ENCODE measurements at places on chromosomes 13 and 19.

DNA sequence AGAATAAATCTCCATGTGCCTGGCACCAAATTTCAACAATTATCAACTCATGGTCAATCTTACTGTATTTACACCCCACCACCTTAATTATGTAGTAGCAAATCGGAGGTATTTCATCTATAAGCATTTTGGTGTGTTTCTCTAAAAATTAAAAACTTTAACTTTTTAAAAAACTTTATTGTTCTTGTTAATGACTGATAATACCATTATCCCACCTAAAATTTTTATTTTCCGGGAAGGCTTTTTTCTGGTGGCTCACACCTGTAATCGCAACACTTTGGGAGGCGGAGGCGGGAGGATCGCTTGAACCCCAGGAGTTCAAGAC, 453 bp upstream of the PDCD2L start:
- no peak for DNase-seq

GRCh38 chr13:94827566-94827965, 115.2 kb upstream of the SOX21 start:
- DNase-seq, result no peak

GRCh38 chr13:51905787-51906186, 44.0 kb downstream of the CCDC70 start:
- DNase-seq, result no peak

- no peak for DNase-seq
Measured at GRCh38 chr13:87147076-87147475, 524.1 kb upstream of the SLITRK5 start.

- no peak for DNase-seq
Measured at GRCh38 chr13:36288794-36289391, 8.7 kb downstream of the CCDC169 start.

DNA sequence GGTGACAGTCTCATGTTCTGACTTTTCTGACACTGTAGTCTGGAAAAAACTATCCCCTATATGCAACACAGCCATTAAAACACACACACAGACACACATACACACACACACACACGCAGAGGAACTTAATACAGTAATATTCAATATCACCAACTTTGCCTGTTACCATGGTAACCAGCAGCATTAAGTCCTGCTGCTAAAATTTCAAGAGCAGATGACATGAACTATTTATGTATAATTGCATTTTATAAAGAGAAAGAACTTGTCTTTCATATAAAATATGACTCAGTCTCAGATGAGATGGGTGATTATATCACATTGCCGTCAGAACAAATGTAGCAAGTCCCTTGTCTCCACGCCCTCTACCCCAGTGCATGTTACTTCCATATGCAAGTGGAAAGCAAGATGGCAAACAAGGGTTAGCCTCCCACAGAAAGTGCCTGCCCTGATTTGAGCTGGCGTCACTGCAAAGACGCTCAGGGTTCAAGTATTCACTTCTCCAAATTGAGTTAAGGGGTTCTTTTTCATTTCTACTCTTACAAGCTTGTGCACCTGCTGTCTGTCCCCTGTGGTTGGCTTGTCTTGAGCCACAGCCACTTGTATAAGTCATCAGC, 576.8 kb downstream of the UQCRFS1 start:
- no peak for DNase-seq

DNA sequence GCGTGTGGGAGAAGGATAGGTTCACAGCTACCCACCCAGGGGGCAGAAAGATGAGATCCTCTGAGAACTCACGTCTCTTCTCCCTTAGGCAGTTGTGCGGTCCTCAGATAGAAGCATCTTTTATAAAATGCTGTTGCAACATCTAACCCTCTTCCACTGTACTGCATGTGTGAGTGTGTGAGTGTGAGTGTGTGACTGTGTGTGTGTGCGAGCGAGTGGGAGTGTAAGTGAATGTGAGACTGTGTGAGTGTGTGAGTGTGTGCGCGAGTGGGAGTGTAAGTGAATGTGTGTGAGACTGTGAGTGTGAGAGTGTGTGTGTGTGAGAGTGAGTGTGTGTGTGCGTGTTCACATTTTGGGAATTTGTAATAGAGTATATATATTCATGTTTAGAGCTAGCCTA, 55.6 kb upstream of the F7 start:
- DNase-seq, result no peak

DNA sequence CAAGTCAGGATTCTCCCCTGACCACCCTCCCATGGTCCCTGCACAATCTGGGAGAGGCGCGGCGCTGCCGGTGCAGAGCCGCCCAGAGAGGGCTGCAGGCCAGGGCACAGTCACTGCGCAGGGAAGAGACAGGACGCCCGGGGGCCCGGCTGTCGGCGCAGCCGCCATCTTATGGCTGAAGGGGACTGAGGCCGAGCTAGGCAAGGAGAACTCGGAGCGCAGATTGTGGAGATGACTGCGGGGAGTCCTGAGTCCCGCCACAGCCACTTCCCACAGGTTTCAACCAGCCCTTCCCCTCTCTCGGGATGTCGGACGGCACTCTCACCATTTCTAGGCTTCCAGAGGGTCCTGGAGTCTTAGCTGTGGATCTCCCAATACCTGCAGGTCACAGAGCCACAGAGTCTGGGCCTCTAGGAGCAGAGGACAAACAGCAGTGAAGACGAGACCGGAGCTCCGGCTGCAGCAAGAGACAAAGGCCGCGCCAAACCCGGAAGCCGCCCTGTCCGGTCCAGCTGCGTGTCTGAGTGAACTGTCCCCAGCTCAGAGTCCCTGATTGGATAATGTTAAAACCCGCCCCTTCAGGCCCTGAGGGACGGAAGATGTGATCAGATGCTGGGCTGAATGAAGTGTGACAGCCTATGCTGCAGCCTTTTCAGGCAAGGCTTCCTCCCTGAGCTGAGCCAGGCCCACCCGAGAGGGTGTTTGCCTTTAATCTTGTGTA, at the start of gene ZNF708:
ZNF708 (minus strand) TSS at position 526 of the 721 bp plus-strand sequence; CDS start at position 328, 198 bp downstream.
- peak; percentile 93 for DNase-seq

- DNase-seq, result no peak
Measured at GRCh38 chr13:33011828-33012470, 4.3 kb upstream of the KL start.

DNA sequence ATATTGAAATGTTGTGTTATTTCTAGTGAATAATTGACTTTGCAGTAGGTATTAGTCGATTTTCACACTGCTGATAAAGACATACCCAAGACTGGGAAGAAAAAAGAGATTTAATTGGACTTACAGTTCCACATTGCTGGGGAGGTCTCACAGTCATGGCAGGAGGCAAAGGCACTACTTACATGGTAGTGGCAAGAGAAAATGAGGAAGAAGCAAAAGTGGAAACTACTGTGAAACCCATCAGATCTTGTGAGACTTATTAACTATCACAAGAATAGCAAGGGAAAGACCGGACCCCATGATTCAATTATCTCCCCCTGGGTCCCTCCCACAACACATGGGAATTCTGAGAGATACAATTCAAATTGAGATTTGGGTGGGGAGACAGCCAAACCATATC, 9.9 kb upstream of the C5AR2 start:
- DNase-seq, result peak; percentile 88

DNA sequence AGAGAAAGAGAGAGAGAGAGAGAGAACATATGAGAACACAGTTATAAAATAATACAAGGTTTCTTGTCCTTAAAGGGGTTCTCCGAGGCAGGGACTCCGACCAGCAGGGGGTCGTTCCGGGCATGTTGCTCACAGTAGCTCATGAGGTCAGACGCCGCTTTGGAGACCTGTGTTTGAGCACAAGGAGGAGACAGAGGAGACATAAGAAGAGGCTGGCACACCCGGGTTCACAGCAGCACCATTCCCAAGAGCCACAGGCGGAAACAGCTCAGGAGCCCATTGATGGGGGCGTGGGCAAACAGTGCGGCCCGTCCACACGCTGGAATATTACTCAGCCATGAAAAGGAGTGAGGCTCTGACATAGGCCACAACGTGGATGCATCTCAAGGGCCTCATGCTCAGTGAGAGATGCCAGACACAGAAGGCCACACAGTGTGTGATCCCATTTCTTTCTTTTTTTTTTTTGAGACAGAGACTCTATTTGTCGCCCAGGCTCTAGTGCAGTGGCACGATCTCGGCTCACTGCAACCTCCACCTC, 39.1 kb downstream of the GADD45B start:
- DNase-seq, result no peak

DNA sequence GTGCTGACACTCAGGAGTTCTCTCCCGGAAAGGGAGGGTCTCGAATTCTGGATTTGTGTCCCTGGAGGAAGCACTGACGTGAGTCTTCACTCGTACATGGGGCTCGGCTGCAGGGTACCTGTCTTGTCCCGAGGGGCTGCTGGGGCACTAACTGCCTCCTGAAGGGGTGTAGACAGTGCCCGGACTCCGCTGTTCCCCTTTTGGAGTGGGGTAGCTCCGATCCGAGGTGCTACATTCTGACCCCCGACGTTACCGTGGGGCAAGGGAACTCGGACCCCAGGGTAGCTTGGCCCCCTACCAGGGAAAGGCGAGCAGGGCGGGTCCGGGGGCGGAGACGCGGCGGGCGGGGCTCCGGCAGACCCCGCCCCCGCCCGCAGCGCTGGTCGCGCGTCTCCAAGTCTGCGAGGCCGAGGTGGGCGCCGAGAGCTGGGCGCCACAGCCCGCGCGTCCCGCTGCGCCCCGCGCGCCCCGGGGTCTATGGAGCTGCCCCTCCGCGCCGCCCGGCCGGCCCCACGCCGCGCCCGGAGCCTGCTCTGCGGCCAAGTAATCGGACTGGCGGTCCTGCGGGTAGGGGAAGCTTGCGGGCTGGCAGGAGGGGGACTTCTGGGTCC, at the start of gene NPAS1:
NPAS1 (plus strand) TSS at position 407 of the 611 bp plus-strand sequence. CDS start 1,211 bp downstream, outside the sequence.
- no peak for DNase-seq

- no peak for DNase-seq
Measured at GRCh38 chr19:9065457-9066014, 21.3 kb upstream of the OR1M1 start.

DNA sequence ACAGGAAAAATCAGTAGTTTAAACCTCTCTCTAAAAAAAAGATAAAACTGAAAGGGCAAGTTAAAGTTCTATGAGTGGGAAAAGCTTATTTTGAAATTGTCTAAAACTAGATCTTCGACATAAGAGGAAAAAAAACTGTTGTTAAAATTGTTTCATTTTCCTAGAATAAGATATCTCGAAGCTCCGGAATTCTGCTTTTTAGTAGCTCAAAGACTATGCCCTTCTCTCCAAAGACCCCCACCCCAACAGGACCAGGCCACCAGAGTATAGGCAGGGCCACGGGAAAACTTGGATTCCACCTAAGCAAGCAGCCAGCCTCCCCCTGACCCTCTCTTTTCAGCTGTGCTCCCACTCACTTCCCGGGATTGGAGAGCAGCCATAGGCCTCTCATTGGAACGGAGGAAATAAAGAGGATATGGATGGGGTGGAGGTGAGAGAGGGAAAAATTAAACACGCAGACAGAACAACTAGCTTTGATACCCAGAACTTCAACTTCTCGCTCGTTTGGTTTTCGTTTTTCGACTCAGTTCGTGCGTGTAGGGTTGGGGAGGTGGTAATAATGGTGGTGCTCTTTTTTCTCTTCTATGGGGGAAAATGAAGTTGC, 3.0 kb downstream of the POU4F1 start:
- no peak for DNase-seq

- DNase-seq, result no peak
Measured at GRCh38 chr19:1750343-1751021, 2.8 kb upstream of the ONECUT3 start.

DNA sequence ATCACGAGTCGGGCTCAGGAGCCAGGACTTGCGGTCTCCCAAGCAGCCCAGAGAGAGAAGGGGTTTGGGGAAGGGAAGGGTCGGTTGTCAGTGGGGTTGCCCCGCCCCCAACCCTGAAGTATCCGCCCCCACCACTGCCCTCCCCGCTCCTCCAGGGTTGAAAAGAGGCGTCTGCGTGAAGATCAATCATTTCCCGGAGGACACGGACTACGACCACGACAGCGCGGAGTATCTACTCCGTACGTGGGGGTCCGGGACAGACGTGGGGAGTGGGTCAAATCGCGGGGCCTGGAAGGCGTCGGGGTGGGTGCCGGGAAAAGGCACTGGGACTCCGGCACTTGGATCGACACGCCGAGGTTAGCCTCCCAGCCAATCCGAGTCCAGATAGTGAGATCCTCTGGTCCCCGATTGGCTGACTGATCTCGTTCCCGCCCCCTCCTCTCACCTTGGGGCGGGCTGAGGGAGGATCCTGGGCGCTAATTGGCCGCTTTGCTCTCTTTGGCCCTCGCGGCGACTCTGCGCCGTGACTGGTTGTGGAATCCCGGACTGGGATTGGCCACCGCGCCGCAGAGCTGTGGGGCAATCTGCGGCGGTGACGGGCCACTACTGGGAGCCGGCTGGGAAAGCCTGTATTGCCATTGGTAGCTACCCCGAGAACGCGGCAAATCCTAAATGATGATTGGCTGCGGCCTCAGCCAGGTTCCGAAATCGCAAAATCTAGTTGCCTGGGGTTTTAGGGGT, 13.3 kb upstream of the CACNG6 start:
- peak; percentile 57 for DNase-seq

DNA sequence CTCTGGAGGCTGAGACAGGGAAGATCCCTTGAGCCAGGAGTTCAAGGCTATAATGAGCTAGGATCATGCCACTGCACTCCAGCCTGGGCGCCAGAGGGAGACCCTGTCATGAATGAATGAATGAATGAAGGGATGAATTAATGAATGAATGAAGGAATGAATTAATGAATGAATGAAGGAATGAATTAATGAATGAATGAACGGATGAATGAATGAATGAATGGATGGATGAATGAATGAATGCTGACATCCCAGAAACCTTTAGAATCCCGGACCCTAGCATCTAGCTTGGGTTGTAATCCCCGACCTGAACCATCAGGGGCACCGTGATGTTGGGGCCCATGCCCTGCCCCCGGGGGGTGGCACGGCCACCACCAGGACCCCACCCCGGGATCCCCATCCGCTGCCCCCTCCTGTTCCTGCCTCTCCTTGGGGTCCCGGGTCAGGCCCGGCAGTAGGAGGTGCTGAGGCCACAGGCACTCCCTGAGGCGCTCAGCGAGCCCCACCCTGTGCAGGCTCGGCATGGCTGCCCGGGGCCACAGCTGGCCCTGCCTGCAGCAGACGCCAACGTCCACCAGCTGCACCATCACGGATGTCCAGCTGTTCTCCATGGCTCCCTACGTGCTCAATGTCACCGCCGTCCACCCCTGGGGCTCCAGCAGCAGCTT, 3.4 kb downstream of the EBI3 start:
- no peak for DNase-seq

GRCh38 chr13:100983111-100983510, 308.5 kb upstream of the TMTC4 start:
- no peak for DNase-seq

DNA sequence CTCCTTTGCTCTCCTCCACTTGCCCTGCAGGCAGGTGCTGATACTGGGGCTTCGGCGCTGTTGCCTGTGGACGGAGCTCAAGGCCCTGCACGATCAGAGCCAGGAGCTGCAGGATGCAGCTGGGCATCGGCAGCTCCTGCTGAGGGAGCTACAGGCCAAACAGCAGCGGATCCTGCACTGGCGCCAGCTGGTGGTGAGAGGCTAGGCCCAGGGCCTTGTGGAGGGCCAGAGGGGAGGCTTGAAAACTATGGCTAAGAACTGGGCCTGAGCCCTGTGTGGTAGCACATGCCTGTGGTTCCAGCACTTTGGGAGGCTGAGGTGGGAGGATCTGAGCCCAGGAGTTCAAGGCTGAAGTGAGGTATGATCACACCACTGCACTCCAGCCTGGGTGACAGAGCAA, 6.3 kb downstream of the HAUS5 start:
- no peak for DNase-seq

- DNase-seq, result no peak
Measured at GRCh38 chr19:45985321-45985720, 9.9 kb upstream of the CCDC61 start.

GRCh38 chr13:86813198-86813597, 858.0 kb upstream of the SLITRK5 start:
- DNase-seq, result no peak

All from inflammatory macrophage (primary cell).